ENCODE measurements at places on chromosomes 16 and 17.

DNA sequence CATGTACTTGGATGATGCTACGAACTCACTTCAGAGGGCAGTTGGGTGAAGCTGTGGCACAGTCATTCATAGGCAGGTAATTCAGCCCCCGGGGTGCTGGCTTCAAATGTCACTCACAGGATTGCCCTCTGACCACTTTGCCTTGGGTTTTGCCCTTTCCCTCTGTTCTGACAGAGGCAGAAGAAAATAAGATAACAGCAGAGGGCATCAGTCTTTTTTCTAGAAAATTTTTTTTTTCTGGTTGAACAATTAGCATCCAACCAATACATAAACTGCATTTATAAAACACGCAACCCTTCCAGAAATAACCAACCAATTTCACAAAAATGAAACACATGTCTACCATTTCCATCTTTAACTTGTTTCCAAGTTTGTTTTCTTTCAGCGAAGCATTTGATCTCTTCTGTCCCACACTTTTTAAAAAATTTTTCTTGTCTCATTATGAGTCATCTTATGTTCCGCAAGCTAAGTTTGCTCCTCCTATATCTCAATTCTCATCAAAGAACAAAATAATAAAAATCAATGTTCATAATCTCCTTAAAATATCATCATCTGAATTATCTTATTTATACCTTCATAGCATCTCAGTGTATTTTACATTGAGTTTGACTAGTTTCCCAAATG, 15.6 kb downstream of the NACA2 start:
- DNase-seq, result no peak

- DNase-seq, result no peak
Observed at GRCh38 chr16:64234200-64234599, 887.7 kb downstream of the CDH11 start.

DNA sequence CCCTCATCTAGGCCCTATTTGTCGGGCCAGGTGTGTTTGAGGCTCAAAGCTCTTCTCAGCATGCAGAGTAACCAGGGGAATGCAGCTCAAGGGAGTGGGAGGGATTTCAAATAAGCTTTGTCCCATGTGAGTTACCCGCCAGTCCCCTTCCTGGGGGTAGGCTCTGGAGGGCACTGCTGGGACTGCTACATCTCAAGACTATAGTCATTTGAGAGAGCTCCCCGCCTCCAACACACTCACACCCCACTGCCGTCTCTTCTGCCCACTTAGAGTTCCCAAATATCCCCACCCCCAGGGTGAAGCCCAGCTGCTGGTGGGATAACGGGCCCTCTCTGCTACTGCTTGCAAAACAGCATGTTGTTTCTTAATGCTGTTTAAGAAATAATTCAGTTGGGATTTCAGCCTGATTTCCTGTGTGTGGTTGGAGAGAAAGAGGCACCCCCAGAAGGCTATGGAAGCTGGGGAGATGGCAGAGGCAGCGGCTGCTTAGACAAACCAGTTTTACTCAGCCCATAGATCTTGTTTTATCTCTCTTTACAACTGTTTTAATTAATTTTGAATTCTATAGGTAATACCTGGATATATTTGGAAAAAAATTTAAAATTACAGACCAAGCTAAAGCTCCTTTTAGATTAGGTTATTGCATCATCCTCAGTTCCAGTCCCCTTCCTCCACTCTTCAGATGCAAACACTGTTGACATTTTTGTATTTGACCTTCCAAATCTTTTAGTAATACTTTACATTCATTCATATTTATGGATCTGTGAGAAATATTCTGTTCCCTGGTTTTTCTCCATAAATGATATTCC, 4.1 kb upstream of the MPO start:
- DNase-seq, result peak; percentile 3

GRCh38 chr17:47278561-47278960, 24.9 kb downstream of the ITGB3 start:
- no peak for DNase-seq

DNA sequence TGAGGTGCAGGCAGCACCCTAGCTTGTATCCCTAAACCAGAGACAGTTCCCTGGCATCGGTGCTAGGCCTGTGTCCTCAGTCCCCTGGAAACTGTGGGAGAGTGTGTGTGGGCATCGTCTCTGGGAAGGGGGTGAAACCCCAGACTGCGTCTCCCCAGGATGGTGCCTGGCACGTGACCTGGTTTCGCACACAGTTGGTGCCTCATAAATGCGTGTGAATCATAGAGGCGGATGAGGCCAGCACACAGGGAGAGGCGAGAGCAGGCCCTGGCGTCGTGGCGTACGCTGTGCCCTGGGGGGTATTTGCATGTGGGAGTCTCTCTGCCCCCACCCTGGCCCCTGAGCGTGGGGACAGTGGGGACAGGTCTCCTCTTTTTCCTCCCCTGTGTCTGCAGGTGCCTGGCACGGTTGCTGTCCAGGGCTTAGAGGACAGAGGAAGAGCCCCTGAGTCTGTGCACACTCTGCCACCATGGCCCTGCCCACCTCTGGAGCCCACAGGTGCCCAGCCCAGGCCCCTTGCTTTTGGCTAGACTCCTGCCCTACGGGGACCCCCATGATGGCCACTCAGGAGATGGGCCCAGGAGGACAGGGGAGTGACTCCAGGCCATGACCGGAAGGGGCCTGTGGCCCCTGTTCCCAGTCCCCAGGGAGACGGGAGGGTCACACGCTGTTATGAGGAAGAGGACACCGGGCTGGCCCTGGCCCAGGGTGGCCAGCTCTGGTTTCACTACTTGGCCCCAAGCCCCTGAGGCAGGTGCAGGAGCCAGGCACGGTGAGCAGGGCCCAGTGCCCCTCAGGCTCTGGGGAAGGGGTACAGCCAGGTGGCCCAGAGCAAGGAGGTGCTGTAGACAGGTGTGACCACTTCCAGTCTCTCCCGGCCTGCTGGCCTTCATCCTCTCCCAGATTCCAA, 1.3 kb upstream of the FSCN2 start:
- DNase-seq, result no peak
